ENCODE measurements at places on chromosomes 16 and 17.

- DNase-seq = no peak
Observed at GRCh38 chr16:64478252-64478906, 643.5 kb downstream of the CDH11 start.

GRCh38 chr16:83215406-83216001, 588.7 kb downstream of the CDH13 start:
- DNase-seq = peak; percentile 42

GRCh38 chr17:14919094-14919493, 346.0 kb downstream of the PMP22 start:
- DNase-seq = no peak

- no peak for DNase-seq
Observed at GRCh38 chr17:66203274-66204015, 11.5 kb upstream of the CEP112 start.

DNA sequence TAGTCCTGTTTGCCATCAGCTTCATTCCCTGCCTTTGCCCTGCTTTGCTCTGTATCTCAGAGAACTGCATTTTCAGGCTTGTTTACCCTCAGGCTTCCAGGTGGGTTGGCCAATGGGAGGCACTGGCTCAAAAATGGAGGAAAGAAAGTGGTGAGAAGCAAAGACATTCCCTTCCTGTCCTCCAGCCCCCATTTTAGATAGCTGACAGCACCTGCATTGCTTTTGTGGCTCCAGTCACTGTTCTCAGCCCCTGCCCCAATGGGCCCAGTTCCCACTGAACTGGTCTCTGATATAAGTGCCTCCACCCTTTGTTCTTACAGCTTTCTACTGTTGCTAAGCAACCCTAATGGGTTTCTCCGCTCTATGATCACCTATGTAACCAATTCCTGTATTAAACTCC, 19.4 kb upstream of the SDK2 start:
- no peak for DNase-seq

DNA sequence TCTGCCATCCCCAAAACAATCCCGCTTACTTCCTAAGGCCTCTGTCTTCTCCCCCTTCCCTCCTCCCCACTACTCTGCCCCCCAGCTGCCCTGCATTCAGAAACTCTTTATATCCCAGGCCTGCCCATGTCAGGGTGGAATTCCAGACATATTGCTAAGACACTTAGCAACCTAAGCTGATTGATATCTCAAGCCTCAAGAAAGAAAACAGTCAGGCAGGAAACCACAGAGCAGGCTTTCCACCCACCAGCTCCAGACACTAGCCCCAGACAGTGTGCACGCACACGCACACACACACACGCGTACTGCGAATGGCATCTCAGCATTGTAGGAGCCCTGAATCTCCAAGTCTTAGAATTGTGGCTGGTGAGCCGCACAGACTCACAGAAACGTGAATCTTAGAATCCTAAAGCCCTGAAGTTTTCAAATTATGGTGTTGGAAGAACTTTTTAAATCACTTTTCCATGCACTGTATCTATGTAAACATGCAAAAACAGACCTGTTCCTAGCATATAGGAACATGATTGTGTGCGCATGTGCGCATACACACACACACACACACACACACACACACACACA, 8.8 kb upstream of the LPCAT2 start:
- peak; percentile 23 for DNase-seq

DNA sequence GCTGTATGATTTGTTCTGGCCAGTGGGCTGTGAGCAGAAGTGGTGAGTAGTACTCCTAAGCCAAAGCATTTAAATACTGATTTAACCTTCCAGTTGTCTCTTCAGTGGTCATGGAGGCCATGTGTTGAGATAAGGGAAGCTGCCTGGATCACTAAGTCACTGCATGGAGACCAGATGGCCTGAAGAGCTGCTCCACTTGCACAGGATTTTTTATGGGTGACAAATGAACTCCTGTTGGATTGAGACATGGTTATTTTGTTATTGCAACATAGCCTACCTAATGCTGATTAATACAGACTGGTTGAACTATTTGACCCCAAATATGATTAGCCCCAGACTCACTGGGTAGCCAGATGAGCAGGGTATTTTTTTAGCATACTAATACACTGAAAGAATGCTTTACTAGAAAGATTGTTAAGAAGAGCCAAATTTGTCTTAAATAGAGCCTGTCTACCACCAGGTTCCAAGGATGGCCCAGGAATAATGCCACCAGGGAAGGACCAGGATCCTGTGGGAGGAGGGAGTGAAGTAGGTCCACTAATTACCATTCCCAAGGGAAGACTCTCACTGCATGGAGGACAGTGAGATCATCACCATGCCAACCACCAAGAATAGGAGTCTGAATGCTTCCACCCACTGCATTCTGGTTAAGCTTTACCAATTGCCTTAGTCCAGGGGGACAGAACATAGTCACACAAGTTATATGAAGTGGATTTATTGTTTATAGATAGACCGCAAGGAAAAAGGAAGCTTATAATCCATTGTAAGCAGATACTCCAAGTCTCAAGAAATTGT, 187.4 kb upstream of the IRX6 start:
- DNase-seq = no peak

DNA sequence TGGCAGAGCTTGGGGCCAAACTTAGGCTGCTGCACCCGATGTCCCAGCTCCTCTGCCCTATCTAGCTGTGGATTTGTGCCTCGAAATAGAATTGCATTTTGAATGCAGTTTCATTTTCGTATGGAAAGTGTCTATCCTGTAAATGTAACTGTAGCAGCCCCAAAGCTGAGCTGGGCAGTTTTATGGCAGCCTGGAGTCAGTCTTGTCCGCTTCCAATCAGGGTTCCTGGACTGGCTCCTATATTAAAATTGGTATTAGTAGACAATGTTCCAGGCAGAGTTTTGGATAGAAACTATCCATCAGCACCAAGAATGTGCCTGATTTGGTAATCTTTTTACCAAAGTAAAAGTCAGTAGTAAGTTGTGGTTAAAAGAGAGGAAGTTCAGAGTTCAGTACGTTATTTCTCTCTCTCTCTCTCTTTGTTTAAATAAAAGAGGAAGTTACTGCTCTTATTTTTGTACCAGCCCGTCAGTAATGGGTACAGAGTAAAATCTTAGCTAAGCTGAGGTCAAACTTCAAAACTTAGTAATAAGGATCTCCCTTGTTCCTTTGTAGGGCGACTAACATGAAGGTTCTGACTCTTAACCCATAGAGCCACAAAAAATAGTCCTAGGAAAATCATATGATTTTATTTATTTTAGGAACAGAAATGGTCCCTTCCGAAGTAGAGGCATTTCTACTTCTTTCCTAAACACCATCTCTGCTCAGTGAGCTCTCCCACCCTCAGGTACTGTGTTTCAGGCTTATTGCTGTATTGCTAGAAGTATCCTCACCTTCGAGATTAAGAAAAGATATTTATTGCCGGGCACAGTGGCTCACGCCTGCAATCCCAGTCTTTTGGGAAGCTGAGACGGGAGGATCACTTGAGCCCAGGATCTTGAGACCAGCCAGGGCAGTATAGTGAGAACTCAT, 28.0 kb downstream of the PRKCB start:
- no peak for DNase-seq

- DNase-seq = peak; percentile 37
Observed at GRCh38 chr17:17391668-17392370, 85.0 kb upstream of the MED9 start.

DNA sequence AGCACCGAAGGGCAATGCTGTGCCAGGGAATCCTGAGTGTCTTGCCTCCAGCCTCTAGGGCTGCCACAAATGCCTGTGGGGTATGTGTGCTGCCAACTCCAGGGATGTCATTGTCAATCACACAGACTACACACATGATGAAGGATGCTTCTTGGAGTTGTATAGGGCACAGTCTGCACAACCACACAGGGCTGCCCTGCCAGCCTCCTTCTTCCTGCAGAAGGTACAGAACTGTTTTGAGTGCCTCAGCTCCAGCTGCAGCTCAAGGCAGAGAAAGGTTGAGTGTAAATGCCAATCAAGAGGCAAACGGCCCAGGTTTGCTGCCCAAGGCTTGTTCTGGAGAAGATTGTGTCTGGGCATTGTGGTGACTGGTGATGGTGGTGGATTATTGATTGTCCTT, 15.6 kb downstream of the SCNN1B start:
- no peak for DNase-seq

DNA sequence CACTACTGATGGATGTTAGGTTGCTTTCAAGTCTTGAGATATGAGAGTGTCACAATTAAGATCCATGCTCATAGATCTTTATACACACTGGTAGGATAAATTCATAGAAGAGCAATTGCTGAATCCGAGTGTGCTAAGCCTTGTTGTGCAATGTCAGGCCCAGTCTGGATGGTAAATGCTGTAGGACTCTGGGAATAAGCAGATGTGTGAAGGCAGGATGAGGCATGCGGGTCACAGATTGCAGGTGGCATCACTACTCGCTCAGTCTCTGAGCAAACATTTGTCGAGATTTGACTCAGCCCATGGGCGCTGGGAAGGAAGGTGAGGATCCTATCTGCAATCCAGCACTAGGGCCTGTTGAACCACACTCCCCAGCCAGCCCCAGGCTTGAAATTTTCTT, 40.7 kb downstream of the TMEM186 start:
- DNase-seq = no peak

DNA sequence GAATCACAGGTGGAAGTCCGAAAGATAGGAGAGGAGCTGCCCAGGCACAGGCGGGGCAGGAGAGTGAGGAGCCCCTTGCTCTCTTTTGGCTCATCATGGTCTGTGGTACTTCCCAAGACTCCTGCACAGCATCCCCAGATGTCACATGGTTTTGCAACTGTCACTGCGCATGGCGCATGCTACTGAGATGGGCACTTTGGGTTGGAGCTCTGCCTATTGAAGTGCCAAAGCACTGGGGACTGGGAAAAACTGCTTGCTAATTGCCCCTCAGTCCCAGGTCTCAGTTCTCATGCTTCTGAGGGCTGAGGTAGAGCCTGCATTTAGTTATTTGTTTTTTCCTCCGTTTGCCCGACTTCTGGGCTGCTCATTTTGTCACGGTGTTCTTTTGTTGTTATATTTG, 156.8 kb upstream of the CDH13 start:
- DNase-seq = no peak

- DNase-seq = peak; percentile 47
Observed at GRCh38 chr17:74512624-74513091, 18.6 kb downstream of the CD300LB start.

GRCh38 chr16:27634779-27635178, 84.8 kb downstream of the KATNIP start:
- DNase-seq = no peak

- DNase-seq = no peak
Observed at GRCh38 chr17:10105513-10106001, 92.8 kb downstream of the GAS7 start.

- DNase-seq = no peak
Observed at GRCh38 chr17:51228161-51228560, 31.7 kb downstream of the MBTD1 start.

- no peak for DNase-seq
Observed at GRCh38 chr16:3776316-3776715, 59.0 kb upstream of the TRAP1 start.

- no peak for DNase-seq
Observed at GRCh38 chr16:84074721-84075120, 32.1 kb upstream of the SLC38A8 start.

GRCh38 chr17:57954397-57955182, 622 bp downstream of the CUEDC1 start:
- DNase-seq = no peak

DNA sequence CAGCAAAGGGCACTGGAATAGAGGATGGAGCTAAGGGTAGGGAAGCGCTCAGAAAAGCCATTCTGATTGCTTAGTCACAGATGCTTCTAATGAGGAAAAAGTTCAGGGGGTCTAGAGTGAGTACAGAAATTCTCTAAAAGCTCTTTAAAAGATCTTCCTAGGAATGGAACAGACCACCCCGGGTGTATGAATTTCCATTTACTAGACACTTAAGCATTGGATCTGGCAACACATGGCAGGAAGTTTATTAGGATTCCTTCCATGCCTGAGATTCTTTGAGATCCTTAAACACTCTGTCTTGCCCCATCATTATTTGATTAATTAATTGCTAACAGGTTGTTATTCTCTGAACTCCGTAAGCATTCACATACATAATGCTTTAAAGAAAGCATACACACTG, 8.5 kb downstream of the KRTAP9-7 start:
- no peak for DNase-seq

GRCh38 chr17:27544350-27545131, 86.4 kb upstream of the LGALS9 start:
- DNase-seq = peak; percentile 75

DNA sequence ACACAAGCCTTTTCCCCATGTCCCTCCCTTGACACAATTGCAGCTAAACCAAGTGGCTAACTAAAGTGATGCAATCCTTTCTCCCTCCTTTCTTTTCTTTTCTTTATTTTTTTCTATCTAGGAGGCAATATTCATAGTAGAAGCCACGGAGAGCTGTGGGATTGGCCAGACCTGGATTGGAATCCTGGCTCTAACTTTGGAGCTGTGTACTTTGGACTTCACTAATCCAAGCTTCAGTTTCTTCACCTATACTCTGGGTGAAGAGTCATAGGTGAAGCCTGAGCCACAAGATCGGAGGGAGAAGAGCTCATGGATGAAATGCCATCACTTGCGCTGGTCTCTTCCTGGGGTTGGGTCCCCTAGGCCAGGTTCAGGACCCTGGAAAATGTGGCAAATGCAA, 177.2 kb downstream of the IRX5 start:
- no peak for DNase-seq

DNA sequence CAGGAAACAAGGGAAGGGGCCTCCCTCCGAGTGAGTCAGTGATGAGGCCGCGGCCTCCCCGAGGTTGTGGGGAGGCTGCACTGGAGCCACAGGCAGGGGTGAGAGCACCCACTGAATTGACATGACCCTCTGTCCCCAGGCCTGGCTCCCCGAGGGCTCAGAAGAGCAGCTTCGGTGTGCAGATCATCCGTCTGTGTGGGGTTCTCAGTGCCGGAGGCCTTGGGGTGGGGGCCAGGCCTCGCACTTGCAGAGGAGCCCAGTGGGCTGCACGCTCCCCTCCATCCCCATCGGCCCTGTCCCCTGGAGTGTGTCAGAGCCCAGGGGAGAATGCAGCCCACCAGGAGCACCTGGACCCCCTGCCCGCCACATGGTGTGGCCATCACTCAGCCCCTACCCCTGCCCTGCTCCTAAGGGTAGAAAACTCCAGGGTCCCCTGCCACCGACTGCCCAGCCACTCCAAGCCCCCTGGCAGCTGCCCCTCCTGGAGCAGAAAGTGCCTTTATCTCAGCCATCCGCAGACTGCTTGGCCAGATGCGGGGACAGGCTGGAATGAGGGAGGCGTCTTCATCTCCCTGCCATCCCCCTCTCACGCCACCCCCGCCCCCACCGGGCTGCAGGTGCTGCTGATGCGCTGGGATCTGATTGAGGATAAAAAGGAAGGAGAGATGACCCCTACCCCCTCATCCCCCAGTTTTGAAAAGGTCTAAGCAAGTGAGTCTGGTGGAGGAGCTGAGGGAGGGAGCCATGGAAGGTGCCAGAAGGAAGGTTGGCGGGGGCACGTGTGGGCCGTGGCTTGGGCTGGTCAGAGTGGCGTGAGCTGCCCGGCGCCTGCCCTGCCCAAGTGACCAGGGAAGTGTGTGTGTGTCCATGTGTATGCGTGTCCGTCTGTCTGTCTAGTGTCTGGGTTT, 358.3 kb downstream of the SEC14L1 start:
- no peak for DNase-seq

GRCh38 chr16:54927125-54928015, 3.3 kb upstream of the IRX5 start:
- DNase-seq = no peak

All from activated T-cell treated with anti-CD3 and anti-CD28 coated beads for 48 hours (primary cell).